Fibroblast of skin of back (primary cell): ENCODE measurements at places on chromosomes 3 and 15.
A peak's percentile ranks its signal among the peaks of the same experiment; 100 is the strongest.

DNA sequence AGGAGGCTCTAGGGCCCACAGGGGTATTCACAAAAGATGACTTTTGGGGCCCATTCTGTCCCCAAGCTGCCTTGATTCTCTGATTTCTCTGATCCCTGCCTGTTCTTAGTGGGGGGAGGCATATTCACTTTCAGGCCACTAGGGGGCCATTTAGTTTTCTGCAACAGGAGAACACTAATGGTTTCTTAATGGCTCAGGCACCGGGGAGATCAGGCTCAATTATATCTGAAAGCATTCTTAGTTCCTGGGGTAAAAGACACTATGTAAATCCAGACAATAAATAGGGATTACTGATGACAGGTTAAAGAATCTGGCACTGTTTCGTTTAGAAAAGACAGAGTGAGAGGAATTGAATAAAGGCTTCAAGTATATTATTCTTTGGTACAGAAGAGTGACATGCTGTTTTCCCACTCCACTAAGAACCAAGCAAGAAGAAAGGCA lies 2.5 kb upstream of the INAFM2 start:
- DNase-seq, result peak; percentile 68

DNA sequence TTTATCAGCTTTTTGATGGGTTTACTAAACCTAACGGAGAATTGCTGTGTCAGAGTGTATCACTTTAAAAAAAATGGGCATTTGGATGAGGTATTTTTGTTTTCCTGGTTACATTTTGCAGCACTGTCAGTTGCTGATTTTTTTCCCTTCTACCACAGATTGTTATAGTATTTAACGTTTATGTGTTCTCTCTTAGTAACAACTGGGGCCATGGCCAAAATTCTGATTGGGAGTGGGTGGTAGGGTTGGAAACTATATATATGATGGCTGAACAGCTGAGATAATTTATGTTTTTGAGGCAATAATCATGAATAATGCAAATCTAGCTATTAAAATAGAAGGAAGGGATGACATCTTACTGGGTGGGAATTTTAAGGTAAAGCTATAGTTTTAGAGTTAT lies 229.4 kb upstream of the SUCLG2 start:
- DNase-seq, result no peak

- no peak for DNase-seq
Measured at GRCh38 chr3:48446043-48446424, 503 bp upstream of the ATRIP start.

DNA sequence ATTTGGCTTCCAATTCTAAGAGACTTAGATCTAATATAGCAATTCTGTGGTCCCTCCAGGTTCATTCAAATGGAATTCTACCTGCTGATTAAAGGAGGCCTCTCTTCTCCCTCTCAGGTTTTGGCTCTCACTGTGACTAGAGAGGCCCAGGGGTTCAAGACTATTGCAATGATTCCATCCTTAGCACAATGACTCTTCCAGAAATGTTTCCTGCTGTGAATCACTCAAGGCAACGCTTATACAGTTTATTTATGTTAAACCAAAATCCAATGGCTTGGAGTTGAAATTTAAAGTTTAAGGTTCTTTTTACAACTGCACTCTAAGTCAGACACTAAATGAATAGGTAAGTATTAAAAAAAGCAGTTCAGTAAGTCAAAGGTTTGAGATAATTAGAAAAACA lies 39.9 kb downstream of the IFT57 start:
- DNase-seq, result no peak
